ENCODE measurements at places on chromosomes 5 and 9. TPM values are rescaled to one million over a fixed set of nuclear protein-coding genes. Genes with fewer than 3 reads are reported as not detected.

Gene OCLN
- polyA plus RNA-seq, result 48.3 TPM

Gene PTCD2
- 11.8 TPM for polyA plus RNA-seq

Gene PRUNE2
- polyA plus RNA-seq, result 13.8 TPM

Gene DDX4
- polyA plus RNA-seq, result not detected

- no peak for DNase-seq
Observed at GRCh38 chr5:114249823-114250222, 112.0 kb upstream of the KCNN2 start.

DNA sequence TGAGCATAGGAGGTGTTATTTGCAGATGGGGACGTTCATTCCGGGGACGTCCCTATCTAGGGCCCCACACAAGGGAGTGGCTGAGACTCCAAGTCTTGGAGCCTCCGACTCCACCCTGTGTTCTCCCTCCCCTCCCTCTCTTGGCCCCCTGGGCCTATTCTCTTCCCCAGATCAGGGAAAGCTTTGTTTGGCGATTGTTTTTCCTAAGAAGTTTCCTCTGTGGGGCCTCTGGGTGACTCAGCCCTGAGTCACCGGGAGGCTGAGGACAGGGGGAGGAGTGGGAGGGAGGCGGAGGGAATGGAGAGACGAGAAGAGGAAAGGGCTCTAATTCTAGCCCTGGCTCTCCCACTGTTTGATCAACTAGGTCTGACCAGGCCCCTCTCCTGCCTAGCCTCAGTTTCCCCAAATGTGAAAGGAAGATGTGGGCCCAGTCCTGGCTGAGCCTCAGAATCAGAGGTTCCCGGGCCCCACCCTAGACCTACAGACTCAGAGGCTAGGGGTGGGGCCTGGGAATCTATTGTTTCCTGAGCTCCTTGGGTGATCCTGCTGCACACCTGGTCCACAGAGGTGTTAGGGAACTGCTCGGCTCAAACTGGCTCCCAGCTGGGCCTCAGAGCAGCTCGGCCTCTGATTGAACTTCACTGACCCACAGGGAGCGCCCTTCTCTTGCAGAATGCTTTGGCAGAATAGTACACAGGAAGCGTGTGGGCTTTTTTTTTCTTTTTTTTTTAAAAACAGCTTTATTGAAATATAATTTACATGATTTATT is 19.2 kb downstream of the GSN start:
- DNase-seq, result no peak

DNA sequence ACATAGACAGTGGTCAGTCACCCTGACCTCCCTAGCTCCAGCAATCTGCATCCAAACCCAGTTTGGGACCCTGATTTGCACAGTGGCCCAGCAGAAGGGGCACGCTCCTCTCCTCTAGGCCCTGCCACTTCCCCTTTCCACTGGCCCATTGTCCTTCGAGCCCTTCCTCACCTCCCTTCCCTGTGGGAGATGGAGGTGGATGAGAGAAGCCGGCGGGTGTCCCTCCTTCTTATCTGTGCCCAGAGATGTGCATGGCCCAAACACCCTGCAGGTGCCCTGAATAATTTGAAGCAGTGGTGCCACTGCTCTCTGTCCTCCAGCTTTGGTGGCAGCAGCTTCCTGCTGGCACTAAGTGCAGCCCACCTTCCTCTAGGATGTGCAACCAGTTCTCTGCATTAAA is 140.0 kb downstream of the BARX1 start:
- no peak for DNase-seq

DNA sequence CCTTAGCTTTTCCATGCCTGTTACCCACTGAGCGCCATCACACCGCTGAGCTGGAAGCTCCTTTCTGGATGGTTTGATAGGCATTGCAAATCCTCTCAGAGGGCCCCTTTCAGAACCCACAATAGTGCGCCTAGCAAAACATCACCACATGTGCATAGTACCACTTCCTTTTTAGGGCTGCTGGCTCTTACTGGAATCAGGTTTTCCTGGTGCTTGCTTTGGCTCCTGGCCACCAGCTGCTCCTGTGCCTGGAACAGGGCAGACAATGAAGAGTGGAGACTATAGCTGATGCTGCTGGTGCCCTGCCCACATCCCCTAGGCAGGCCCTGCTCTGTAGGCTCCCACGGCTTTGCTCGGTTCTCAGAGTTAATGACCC is 163.6 kb upstream of the SEMA6A start:
- DNase-seq, result no peak

- DNase-seq, result no peak
Observed at GRCh38 chr9:92234514-92234913, 59.0 kb downstream of the IARS1 start.

GRCh38 chr9:21995666-21996398 is 1.2 kb downstream of the CDKN2B-AS1 start:
- DNase-seq, result no peak

- DNase-seq, result no peak
Observed at GRCh38 chr9:121736934-121737462, 85.6 kb downstream of the DAB2IP start.

GRCh38 chr5:87020099-87020934 is 247.4 kb upstream of the RASA1 start:
- no peak for DNase-seq

DNA sequence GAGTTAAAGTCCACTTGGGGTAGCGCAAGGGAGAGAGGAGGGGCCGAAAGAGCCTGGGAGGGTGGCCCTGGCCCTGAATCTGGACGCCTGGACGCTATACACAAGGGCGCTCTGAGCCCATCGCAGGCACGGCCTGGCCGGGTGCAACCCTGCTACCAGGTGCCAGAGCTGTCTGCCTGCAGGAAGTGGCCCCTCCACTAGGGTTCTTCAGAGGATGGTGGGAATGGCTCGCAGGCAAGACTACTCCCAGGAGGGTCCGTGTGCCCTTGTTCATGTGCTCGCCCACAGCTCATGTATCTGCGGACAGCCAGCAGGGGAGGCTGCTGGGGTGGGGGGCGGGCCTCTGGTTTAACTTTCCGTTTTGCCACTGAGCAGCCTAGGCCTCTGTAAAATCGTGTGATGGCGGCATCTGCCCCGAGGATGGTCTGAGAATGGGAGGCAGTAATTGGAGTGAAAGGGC is 1.4 kb upstream of the NKD2 start:
- DNase-seq, result no peak

GRCh38 chr5:169893010-169893409 is 87.3 kb downstream of the INSYN2B start:
- no peak for DNase-seq

DNA sequence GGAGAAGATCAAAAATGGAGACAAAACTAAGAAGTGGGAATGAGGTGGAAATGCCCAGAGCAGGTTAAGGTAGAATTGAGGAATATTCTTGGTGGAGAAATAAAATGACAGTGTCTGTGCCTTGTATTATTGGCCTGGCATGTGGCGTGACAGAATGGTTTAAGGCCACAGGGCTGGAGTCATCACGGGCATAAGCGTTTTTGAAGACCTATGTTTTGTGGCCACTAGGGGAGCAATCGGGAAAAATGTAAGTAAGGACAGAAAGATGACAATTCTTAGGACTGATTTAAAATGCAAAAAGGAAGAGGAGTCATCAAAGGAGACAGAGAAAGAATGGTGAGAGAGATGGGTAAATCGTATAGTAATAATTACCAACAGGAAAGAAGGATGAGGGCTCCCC is 72.2 kb upstream of the EPB41L4A start:
- no peak for DNase-seq

DNA sequence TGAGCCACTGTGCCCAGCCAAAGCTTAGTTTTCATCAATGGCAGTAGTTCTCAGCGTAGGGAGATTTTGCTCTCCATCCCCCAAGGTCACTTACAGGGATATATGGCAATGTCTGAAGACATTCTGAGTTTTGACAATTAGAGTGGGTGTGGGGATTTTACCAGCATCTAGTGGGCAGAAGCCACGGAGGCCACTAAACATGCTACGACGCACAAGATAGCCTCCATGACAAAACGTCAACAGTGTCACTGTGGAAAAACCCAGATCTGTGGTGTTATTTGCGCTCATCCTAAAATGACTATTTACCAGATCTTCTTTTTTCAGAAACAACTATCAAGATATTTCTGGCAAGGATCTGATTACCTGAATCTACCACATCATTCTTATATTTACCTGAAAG is 68.2 kb downstream of the CDC14B start:
- DNase-seq, result no peak

DNA sequence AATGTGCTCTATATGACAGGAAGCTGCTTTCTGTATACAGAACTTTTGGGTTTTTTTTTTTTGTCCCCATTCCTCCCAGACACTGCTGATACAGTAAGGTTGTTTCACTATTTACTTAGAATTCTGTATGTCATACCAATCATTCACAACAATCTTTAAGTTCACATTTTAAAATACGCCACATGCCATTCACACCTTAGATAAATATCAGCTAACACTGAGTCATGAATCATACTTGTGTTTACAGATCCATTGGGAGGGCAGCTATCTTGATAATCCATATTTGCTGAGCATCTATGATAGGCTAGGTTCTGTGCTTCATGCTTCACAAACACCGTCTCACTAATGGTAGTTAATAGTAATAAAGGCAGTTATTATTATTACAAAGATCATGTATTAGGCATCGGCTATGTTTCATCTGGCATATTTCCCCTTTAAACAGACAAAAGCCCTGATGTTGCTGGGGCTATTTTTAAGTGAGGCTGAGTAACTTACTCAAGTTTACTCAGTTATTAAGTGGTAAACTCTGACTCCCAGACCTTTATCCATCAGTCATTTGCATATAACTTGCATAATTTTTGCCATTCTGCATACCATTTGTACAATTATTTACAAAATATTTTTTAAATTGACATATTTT is 152.2 kb upstream of the HMHB1 start:
- no peak for DNase-seq

DNA sequence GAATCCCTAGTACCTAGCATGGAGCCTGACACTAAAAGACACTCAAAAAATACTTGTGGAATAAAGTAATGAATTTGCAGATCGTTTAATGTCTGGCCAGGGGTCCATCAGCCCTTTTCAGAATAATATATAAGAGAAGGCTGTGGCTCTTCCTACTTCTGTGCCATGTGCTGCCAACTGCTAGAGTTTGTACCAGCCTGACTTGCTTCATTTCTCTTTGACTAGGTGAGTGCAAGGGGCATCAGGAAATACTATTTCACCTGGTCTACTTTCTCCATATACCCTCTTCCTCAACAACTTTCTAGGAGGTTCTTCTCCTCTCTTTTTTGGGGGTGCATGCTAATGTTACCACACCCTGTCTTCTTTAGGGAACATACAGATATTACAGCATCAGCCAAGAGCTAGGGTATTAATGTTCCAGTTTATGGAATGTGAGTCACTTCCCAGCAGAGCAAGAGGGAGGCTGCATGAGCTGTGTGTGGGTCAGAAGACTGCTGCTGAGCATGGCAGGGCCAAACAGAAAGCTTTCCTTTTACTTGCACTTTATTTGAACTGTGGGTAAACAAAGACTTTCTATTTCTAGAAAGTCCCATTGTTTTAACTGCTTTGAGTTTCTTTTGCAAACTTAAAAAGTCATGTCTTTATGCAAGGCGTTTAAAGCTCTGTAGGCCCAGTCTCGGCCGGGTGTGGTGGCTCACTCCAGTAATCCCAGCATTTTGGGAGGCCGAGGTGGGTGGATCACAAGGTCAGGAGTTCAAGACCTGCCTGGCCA is 158.9 kb downstream of the ADAMTSL1 start:
- no peak for DNase-seq

- no peak for DNase-seq
Observed at GRCh38 chr5:163506095-163506457, 657 bp downstream of the MAT2B start.

DNA sequence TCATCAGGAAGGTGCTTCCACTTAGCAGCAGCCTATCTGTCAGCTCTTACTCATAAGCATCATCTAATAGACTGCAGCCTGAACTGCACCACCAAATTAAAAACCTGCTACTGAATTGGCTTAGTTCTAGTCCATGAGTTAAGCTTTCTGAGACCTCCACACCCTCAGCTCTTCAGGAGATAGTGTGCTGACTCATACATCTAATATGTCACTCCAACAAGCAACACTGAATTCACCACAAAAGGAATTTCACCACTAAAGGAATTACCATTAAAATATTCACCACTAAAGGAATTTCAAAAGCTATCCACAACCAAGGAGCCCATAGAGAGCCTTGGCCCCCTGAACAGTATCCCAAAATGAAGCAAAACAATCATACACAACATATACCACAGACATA is 418.5 kb upstream of the RORB start:
- DNase-seq, result no peak

GRCh38 chr5:107574287-107574686 is 96.5 kb downstream of the EFNA5 start:
- no peak for DNase-seq
